Right lobe of liver (tissue), 6 donors: ENCODE measurements at places on chromosomes 16 and 17. TPM values are rescaled to one million over a fixed set of nuclear protein-coding genes. Genes with fewer than 3 reads are reported as not detected.
A peak's percentile ranks its signal among the peaks of the same experiment; 100 is the strongest.

GRCh38 chr16:52497067-52497816 lies 49.7 kb downstream of the TOX3 start:
- DNase-seq = no peak

- DNase-seq = peak; percentile 37
Observed at GRCh38 chr17:80925688-80926335, 65.8 kb upstream of the CHMP6 start.

The EIF4A3 gene
- total RNA-seq = 26.5 TPM

The NOG gene
- 0.29 TPM for total RNA-seq

The CRHR1 gene
- total RNA-seq = not detected

The VWA3A gene
- total RNA-seq = not detected
